CD4-positive, alpha-beta T cell treated with Interleukin-15 for 4 hours (primary cell): ENCODE measurements at places on chromosomes 3 and 15.

- no peak for DNase-seq
Measured at GRCh38 chr3:114393367-114394072, 99.7 kb downstream of the TIGIT start.

DNA sequence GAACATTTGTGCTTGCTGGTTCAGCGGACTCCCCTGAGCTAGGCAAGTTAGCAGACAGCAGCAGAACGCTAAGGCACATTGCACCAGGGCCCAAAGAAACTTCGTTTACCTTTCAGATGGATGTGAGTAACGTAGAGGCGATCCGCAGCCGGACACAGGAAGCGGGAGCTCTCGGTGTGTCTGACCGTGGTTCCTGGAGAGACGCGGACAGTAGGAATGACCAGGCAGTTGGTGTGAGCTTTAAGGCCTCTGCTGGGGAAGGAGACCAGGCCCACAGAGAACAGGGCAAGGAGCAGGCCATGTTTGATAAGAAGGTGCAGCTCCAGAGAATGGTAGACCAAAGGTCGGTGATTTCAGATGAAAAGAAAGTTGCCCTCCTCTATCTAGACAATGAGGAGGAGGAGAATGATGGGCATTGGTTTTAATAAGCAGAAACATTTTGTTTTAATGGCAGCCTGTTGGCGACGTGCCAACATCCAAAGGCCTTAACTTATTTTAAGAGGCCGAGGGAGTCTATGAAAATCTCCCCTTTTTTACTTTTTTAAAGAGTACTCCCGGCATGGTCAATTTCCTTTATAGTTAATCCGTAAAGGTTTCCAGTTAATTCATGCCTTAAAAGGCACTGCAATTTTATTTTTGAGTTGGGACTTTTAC, 27.9 kb downstream of the SYNM start:
- no peak for DNase-seq

DNA sequence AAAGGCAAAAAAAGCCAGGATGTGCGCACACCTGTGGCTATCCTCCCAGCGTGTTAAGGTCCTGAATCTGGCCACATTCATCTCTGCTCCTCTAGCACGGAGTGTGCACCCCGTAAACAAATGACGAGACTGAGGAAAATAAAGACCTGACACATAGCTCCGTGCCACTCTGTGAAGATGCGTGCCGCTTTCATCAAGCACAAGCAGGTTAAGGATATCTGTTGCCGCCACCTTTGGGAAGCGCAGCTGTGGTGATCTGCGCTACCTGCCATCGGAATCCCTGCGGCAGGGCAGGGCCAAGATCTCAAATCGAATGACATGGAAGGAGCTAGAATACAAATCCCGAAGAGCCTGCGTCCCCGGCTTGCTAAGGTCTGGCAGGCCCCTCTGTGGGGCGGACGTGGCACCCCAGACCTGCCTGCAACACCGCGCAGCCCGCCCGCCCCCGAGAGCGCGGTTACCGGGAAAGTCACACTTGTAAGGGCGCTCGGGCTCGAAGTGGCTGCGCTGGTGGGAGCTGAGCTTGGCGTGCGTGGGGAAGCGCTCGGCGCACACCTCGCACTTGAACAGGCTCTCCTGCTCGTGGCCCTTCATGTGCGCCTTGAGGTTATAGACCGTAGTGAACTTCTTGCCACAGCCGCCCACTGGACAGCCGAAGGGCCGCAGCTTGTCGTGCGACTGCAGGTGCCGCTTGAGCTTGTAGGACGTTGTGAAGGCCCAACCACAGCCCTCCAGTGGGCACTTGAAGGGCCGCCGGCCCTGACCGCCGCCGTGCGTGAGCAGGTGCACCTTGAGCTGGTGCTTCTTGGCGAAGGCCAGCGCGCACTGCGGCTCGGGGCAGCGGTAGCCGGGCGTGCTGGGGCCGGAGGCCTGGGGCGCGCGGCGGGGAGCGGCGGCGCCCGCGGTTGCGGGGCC, 936 bp downstream of the ZXDC start:
- DNase-seq = peak; percentile 15

DNA sequence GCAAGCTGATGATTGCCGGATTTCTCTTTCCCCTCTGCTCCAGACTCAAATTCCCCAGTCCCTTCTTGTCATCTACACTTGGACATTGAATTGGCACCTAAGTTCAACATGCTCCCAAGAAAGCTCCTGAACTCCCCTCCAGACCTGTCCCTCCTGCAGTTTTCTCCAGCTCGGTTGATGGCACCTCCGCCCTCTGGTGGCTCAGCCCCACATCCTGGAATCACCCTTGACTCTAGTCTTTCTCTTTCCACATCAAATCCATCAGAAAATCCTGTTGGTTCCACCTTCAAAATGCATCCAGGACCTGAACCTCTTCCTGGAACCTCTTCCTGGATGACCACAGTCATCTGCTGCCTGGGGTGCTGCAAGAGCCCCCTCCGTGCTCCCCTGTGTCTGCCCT, 60.1 kb downstream of the RASGRF1 start:
- no peak for DNase-seq

DNA sequence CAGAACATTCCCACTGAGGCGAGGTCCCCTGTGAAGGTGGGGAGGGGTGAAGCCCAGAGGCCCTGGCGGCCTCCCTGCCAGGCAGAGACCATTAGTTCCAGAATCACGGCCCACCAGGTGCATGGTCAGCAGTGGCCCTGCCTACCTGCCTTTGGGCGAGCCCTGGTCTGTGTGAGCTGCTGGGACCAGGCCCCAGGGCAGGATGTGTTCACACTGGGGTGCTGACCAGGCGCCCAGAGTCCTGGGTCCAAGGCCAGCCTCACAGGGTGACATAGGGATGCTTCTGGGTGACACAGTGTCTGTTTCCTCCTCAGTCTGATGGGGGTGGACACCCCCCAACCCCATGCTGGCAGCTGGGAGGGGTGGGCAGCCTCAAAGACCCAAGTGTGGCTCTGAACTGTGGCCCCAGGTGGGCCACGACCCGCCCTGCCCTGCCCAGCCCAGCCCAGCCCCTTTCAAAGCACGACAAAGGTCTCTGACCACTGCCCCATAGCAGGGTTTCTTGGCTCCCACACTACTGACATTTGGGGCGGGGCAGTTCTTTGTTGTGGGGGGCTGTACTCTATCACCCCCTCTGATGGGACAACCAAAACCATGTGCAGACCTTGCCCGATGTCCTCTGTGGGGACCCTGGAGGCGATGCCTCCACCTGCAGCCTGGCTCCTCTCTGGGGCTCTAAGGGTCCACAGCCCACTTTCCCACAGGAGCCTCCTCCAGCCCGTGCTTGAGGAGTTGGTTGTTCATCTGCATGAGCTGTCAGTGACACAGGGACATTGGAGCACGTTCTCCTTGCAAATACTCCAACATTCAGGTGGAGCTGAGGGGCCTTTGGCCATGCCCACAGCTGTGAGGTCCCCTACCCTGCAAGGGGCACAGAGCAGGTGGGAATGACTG, 44.8 kb upstream of the SLC41A3 start:
- no peak for DNase-seq

- no peak for DNase-seq
Measured at GRCh38 chr3:193942516-193943055, 193.4 kb upstream of the HES1 start.

DNA sequence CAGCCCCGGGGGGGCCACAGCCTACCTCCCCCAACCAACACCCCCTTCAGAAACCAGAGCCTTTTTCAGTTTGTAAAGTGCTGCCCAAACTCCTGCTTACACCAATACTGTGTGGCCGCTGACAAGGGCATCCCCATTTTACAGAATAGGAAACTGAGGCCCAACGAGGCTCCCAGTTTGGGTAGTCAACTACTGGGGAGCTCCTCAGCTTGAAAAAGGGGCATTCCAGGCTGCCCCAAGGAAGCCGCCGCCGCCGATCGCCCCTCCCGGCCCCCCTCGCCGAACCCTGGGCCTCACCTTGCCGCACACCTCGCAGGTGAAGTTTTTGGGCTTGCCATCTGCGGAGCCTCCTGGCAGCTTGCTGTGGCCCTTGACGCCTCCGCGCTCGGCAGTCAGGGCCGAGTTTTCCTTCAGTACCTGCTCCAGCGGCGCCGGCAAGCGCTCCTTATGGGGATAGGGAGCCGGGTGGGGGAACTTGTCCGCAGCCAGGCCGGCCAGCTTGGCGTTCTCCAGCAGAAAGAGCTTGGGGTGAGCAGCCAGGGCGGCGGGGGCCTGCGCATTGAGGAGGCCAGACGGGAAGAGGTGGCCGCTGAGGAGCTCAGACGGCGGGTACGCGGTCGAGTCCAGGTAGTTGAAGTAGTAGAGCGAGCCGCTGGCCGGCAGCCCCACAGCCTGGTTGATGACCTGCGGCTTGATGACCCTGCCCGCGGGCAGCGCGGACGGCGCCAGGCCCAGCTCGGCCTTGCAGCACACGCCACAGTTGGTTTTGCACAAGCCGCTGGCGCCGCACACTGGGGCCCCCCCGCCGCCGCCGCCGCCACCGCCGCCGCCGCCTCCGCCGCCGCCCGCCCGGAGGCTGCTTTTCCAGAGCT, 1.4 kb downstream of the FEZF2 start:
- no peak for DNase-seq

DNA sequence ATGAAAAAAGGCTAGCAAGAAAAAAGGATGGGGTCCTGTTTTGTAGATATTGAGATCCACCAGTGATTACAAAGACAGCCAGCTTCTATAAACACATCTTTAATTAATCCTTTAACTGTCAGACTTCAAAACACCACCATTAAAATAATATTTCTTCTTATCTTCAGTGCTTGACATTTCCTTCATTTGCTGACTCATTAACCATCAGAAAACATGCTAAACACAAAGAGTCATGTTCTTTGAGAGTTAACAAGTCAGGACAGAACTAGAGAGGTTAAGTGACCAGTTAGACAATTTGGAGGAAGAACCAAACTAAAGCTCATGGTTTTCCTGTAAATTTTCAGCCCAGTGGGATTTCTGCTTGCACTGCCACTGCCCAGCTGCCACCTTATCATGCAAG, 111.4 kb downstream of the MEIS2 start:
- no peak for DNase-seq

DNA sequence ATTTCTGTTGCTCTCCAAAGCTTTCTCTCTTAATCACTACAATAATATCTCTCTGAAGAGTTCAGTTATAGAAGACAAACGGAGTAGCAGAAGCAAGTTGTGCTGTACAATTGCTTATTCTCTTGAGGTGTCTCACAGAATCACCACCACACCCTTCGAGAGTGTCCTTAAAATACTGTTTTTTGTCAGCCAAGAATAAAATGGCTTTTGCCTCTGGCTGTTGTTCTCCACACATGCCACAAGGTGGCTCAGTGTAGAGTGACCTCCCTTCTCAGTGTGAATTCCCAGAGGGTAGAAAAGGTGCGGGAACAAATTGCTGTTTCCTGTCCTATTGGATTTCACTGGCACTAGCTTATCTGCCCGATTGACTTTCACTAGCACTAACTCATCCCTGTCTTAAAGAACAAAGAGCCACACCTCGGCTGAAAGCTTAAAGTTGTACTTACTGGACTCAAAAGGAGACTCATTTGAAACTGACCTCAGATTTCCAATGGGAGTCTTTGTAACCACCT, 134.2 kb upstream of the SATB1 start:
- DNase-seq = peak; percentile 59

DNA sequence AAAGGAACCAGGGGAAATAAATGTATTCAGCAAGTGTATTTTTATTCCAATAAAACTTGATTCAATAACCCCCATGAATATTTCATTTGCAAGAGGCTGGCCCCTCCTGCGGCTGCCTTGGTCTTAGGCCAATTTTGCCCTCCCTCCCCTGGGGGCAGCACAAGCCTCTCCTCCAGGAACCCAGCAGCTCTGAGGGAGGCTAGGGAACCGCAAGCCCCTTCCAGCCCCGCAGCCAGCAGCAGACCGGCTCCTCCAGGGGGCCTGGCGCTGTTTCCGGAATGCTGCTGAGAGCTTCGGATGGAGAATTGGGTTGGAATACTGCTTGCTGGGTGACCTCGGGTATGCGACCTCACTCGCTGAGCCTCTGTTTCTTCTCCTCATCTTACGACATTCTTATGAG, 150.1 kb downstream of the RAB11A start:
- no peak for DNase-seq

DNA sequence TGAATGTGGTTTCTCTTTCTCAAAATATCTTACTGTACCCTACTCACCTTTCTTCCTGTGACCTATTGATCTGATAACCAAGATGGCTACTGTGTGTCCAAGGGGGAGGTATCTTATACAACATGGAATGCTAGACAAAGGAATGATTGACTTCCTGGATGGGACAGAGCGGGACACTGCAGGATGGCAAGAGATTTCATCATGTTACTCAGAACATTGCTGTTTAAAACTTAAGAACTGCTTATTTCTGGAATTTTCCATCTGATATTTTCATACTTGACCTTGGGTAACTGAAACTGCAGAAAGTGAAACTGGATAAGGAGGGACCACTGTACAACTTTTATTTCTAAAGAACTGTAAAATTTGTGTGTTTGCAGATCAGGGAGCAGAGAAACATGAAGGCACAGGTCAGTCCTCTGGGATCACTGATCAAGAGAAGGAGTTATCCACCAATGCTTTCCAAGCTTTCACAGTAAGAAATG, 18.5 kb downstream of the CNOT10 start:
- DNase-seq = no peak

- DNase-seq = no peak
Measured at GRCh38 chr3:31086698-31087097, 192.2 kb upstream of the GADL1 start.

DNA sequence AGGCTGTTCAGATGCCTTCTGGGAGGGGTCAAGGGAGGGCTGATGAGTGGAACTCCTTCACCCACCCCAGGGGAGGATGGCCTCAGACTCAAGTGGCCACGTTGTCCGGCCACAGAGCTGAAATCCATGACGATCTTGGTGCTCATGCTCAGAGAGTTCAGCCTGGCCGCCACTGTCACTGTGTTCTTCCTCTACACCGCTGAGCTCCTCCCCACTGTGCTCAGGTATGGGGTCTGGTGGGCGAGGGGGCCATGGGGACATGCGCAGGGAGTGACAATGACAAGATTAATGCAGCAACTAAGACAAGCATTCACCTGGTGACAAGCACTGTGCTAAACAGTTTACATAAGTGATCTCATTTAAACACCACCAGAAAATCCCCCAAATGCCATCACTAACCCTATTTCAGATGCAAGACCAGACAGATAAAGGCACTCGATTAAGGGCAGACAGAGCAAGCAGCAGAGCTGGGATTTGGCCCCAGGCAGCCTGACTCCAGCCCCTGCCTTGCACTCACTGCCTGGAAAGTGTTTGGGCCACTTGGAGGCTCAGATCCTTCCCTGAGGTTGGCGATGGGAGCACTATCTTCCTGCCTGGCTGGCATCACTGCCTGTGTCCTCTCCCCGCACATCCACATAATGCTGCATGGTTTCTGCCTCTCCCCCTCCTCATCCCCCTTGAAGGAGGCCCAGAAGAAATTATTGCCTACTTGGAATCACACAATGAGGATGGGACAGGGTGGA, 30.9 kb upstream of the XYLB start:
- no peak for DNase-seq

GRCh38 chr3:128591738-128592426, 58.7 kb downstream of the RPN1 start:
- no peak for DNase-seq

- no peak for DNase-seq
Measured at GRCh38 chr15:88344786-88345185, 88.2 kb upstream of the NTRK3 start.

- no peak for DNase-seq
Measured at GRCh38 chr15:72616491-72617210, 37.8 kb upstream of the GOLGA6B start.
